Dorsolateral prefrontal cortex (tissue), 122 donors: ENCODE measurements at places on chromosomes 5 and 9.

GRCh38 chr5:147578228-147579024 lies 68.6 kb upstream of the DPYSL3 start:
- no peak for DNase-seq

GRCh38 chr5:30121043-30121442 lies 1072.4 kb upstream of the CDH6 start:
- no peak for DNase-seq

DNA sequence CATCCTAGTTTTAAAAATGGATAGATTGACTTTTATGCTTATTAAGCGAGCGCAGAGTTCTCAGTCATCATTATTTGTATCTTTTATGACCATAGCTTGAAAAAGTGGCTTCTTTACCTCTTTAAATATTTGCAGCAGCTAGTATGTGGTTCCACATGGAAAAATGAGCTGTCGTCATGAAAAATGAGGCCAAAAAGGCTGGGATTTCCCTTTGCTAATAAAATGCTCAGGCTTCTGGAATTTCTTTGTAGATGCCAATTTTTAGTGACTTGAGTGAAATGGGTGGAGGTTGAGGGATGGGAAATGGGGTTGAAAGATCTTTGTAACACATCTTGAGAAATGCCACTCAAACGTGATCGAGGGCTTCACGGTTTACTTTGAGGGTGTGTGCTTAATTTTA lies 35.2 kb downstream of the RAI14 start:
- DNase-seq, result no peak

DNA sequence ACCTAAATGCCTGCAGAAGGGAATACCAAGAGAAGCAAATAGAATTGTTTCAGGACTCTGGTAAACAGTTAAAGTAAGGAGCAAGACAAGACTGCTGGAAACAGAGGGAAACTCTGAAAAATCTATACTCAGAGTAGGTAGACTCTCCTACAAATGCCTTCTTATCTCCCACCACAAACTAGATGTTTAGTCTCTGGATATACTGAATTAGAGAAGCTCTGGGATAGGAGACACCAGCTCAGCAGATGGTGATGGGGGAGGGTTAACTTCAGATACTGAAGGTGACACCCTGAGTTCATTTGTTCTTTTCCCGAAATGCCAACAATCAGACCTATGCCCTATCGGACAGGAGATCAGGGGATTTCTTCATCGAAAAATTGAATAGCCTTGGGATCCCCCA lies 54.1 kb upstream of the CHD1 start:
- DNase-seq, result no peak

DNA sequence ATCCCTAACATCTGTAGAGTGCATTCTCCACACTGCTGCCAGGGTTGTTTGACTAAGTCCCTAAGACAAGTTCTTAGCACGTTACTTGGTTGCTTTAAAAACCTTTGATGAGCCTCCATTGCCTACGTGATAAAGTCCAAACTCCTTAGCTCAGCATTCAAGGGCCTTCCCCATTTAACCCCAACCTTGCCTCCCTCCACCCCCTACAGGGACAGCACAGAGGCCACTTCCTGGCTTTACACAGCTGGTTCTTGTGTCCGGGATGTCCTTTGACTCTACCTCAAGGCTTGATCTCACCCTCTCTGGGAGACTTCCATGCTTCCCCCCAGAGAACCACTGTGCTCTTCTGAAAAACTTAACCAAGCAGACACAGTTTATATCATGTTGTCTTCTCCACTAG lies 29.4 kb downstream of the FAM240B start:
- no peak for DNase-seq

DNA sequence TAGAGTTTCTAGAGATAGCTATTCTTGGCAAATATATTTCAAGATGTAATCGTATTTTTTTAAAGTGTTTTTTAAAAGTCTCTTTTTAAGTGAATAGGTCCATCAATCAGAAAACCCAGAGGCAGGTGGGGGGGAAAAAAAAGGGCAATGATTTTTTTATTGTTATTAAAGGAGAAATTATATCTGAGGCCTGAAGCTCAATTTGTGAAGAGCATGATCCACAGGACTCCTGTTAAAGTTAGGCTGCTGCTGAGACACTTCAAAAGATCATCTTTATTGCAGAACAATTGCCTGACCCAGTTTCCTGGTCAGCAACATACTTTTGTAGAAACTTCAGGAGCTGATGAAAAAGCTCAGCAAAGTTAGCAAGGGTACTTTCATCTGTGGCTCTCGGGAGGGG lies 326.2 kb downstream of the RASEF start:
- DNase-seq, result no peak

DNA sequence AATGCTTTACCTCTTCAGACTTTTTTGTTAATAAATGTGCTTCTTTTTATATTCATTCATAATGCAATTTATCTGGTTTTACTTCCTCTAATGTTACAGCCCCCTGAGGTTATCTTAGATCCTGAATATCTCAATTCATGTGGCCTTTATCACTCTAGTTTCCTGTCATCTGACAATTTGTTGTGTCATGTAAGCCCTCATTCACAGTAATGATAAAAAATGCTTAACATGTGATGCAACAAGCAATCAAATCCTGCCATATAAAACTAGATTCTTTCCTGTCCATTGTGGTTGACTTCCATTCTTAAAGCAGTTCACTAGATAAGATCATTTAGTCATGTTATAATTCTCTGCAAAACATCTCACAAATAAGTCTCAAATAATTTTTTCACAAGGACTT lies 991.2 kb upstream of the ACO1 start:
- no peak for DNase-seq

DNA sequence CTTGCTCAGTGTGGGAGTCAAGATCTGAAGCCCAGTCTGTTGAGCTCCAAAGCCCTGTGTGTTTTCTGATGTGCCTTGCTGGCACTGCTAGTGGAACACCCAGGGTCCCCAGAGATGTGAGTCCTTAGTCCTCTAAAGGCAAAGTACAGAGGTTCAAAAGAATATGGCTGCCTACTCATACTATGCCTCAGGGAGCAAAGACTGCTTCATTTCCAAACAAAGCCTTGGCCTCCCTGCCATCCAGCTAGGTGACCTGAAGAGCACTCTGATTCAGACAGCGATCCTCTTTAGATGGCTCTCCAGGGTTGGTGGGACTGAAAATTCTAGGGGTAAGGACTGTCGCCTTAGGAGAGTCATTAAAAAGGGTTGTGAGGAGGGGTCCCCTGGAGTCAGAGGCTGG lies 2.0 kb downstream of the PRLR start:
- no peak for DNase-seq

GRCh38 chr9:100671898-100672297 lies 94.0 kb downstream of the CAVIN4 start:
- DNase-seq, result no peak

GRCh38 chr5:83817591-83817990 lies 96.9 kb upstream of the HAPLN1 start:
- DNase-seq, result no peak

DNA sequence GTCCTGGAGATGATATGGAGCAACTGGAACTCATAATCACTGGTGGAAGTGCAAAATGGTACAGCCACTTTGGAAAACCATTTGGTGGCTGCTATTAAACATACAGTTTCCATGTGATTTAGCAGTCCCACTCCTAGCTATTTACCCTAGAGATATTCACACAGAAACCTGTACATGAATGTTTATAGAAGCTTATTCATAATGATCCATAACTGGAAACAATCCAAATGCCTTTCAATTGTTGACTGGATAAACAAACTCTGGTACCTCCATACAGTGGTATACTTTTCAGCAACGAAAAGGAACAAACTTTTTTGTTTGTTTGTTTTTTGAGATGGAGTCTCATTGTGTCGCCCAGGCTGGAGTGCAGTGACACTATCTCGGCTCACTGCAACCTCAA lies 47.7 kb upstream of the RASGRF2 start:
- DNase-seq, result no peak

- no peak for DNase-seq
These were observed 62.8 kb downstream of the MAP1B start for GRCh38 chr5:72170101-72170500.

- no peak for DNase-seq
These were observed 1.6 kb upstream of the SPZ1 start for GRCh38 chr5:80318212-80318611.

GRCh38 chr9:85662573-85662972 lies 79.2 kb downstream of the AGTPBP1 start:
- DNase-seq, result no peak

DNA sequence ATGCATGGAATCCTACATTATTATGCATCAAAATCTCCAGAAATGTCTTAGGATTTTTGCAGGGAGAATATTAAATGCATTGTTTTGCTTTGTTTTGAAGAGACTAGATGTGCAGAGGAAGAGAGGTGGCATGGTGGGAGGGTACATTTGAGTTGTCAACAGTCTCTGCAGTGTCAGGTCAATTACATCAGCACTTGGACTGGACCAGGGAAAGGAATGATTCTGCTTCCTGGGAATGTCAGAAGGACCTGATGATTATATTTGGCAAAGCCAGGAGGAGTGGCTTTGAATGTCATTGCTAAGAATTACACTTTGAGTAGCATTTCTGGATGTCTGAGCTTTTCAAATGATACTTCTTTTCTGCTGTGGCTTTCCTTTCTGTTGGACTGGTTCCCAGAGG lies 17.5 kb upstream of the TMEFF1 start:
- no peak for DNase-seq

GRCh38 chr5:97476852-97477534 lies 293.9 kb upstream of the RIOK2 start:
- no peak for DNase-seq

GRCh38 chr9:135379540-135380267 lies 99.9 kb upstream of the PPP1R26 start:
- no peak for DNase-seq

GRCh38 chr5:171261361-171261760 lies 47.7 kb upstream of the TLX3 start:
- DNase-seq, result no peak

DNA sequence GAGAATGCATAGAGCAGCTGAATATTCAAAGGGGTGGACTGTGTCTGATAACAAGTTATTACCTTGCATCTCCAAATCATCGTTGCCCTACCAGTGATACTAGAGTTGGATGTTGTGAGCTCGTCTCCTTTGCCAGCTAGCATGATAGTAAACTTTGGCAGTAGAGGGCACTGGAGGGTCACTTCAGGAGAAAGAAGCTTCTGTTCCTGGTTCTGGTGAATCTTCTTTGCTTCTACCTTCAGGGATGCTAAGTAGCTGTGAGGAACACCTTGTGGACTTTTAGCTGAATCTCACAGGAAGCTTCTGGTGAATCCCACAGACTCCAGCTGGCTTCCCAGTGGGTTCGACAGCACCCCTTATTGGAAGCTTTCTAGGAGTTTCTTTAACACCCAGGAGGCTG lies 626.6 kb upstream of the SGCD start:
- DNase-seq, result no peak

DNA sequence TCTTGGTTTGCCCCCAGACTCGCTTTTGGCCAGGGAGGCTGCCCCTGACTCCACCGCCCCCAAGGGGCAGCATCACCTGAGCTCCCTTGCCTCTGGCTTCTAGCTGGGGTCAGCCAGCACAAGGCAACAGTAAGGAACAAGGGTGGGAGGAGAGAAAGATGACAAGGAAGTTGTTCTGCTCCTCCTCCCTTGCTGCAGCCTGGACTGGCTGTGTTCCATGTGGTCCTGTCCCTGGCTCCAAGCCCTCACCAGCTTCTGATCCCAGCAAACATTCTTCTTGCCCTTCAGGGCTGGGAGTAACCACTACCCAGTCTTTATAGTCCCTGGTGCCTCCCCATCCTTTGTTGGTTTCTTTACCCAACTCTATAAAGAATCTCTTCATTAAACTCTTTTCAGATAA lies 100.3 kb upstream of the SPIN1 start:
- DNase-seq, result no peak

GRCh38 chr9:134376386-134377142 lies 50.3 kb downstream of the RXRA start:
- no peak for DNase-seq

- no peak for DNase-seq
These were observed 110.9 kb downstream of the NXNL2 start for GRCh38 chr9:88645879-88646199.

- DNase-seq, result no peak
These were observed 1.6 kb downstream of the FABP6 start for GRCh38 chr5:160230686-160231527.

- DNase-seq, result no peak
These were observed 92.6 kb downstream of the RIC1 start for GRCh38 chr9:5721279-5722087.

DNA sequence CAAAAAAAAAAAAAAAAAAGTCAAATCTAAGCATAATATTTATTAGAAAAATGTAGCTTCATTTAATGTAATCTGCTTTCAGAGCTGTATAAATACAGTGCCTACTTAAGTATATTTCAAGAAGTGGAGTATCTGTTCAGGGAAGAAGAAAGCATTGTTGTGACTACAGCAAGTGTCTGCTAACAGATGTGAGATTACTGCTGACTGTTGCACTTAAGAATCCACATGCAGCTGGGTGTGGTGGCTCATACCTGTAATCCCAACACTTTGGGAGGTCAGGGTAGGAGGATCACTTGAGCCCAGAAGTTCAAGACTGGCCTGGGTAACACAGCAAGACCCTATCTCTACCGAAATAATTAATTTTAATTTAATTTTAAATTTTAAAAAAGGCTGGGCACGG lies 19.0 kb downstream of the KDM3B start:
- DNase-seq, result no peak

- no peak for DNase-seq
These were observed 128.1 kb downstream of the GIN1 start for GRCh38 chr5:102991802-102992201.

DNA sequence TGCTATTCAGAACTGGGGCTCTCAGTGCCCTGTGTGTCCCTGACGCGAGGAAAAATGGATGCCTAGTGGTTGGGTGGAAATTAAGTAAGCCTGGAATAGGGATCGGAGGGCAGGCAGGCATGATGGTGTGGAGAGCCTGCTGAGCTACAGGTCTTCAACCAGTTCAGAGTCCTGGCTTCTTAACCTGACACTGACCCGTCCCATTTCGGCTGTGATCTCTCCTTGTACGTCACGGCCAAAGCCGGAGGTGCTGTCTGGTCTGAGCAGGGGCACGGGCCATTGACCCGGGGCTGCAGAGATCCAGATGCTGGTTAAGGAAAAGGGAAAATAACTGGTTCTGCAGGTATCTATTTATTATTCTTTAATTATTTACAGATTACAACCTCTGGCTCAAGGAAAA lies 27.9 kb downstream of the RHOBTB3 start:
- no peak for DNase-seq

DNA sequence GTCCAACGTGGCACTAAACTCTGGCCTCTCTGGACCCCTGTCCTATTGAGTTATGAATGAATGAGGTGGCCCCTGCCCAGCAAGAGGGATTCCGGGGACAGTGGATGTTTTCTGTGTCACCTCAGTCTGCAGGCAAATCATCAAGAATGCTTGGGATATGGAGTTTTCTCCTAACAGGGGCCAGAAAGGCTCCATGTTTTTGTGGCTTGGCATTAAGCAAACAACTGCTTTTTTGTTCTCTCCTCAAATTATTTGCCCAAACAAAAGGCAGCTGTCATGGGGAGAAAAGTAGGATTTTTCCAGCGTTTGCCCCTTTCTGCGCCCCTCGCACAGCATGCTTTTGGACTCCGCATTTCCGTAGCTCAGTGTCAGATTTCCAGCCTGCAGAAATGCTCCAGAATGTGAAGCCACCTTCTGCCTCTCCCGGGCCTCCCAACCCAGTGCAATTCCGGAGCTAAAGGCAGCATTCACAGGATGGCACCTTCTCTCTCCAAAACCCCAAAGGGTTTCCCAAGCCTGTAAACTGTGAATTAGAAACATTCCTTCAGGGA lies 553.3 kb downstream of the CCDC171 start:
- no peak for DNase-seq
